ENCODE measurements at places on chromosomes 4 and X. TPM values are rescaled to one million over a fixed set of nuclear protein-coding genes. Genes with fewer than 3 reads are reported as not detected.

GRCh38 chrX:43562372-43562771 lies 93.7 kb upstream of the MAOA start:
- no peak for DNase-seq

Gene CTAG2
- total RNA-seq, result not detected

GRCh38 chr4:137200322-137200721 lies 332.0 kb downstream of the PCDH18 start:
- no peak for DNase-seq

Gene CFAP99
- total RNA-seq, result not detected

DNA sequence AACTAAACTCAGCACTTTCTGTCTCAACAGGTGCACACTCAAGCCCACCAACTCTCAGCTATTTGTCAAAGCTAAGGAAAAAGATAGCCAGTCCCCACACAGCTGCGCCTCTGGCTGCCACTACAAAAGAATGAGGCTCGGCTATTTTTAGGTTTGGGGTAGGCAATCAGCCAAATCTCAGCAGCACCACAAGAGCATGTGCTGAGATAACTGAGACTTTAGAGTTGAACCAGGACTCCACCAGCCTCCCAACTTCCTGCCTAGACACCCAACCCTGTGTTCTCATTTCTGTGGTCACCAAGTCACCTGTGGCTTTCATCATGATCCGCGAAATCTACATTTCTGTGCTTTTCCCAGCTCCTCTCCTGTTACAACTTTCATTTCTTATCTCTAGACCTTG lies 28.0 kb downstream of the DMD start:
- no peak for DNase-seq

DNA sequence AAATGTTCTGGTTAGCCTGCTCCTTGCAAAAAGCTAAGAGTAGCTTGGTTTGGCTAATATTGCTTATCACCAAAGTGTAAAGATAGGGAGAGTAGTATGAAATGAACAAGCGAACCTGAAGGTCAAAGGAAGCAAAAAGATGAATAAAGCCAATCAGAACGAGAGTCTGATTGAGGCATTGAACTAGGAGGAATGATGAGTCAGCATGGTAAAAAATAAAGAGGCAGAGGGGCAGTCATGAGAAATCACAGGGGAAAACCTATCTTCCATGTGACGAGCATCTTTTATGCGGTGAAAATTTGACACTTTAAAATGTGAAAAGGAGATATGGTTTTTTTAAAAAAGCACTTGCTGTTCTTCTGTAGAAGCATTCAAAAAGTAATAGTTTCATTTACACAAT lies 533.7 kb downstream of the SPOCK3 start:
- DNase-seq, result no peak

DNA sequence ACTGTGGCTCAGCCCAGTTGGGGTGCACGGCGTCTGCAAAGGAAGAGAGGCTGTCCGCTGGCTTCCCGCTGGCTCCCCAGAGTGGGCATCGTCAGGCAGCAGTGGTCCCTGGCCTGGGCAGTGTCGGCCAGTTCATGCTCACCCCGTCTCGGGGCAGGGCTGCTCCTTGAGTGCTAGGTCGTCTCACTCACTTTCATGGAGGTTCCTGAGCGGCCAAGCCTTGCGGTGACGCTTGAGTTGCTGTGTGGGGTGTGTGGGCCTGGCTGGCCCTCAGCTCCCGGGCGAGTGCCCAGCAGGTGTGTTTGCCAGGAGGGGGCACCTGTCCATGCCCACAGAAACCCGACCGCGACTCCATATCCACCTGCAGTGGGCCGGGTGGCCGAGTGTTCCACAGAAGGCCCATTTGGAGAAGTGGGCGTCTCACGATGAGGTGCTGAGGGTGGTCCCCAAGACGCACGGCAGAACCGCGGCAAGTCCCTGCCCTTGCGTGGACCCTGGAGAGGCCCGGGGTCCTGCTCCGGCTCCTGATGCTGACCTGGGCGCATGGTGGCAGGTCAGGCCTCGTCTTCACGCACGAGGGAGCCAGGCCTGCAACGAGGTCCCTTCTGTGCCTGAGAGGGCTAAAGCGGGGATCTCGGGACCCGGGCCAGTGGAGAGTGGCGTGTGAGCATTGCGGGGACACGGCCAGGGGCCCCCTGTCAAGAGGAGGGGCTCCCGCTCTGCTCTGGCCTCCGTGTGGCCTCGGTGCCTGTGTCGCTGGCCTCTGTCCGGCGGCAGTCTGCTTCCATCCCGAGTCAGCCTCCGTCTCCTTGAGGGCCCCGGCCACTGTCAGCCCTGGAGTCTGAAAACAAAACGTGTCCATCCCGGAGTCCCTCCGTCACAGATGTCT lies 18.5 kb upstream of the UVSSA start:
- no peak for DNase-seq

- DNase-seq, result no peak
Observed at GRCh38 chr4:146346276-146346675, 131.9 kb downstream of the REELD1 start.

DNA sequence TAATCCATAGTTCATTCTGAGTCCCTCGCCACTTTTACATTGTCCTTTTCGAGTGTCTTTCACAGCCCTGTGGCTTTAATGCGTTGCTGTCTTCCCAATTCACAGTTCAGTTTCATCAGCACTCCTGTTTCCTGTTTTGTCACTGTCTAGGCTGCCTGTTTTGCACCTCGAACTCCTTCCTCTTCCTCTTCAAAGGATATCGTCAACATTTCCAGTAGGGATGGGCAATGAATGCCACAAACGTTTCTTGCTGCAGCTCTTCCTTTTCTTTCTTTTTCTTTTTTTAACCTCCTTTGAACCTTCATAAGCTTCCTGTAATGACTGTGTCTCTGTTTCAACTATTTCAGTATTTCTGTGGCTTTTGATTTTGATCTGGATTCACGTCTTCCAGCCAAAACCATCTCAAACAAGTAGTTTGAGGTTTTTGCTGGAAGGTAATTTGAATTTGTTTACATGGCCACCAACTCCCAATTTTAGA lies 105.4 kb downstream of the ANXA3 start:
- peak; percentile 5 for DNase-seq

Gene EREG
- total RNA-seq, result 0.63 TPM

DNA sequence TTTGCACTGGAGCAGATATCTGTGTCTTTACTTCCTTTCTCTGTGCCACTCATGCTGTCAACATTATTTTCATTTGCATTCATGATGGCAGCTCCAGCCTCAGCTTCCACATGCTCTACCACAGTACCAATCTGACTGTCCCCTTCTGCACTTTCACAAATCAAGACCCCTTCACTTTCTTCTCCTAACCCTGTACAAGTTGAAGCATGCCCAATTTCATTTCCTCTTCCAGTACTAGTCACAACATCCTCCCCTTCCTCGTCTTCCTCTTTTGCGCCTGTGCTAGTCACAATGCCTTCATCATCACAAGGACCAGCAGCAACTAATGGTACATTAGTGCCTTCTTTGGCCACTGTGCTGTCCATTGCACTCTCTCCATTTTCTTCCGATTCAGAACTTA lies 26.5 kb downstream of the BOD1L1 start:
- DNase-seq, result no peak

Gene BMPR1B
- total RNA-seq, result not detected

Gene PSMD10
- 48.4 TPM for total RNA-seq

DNA sequence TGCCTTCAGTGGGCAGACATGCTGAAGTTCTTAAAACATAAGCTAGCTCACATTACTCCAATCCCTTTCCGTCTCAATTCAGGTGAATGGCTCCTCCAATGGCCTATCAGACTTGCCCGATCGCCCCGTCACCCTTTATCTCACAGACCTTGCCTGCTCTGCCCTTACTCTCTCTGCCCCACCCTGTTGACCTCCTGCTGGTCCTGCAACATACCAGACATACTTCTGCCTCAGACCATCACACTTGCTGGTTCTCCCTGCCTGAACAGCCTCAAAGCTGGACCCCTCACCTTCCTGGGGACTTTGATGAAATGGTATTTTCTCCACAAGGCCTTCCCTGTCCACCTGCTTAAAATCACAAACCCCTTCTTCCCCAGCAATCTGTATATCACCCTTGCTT lies 340.1 kb upstream of the NR3C2 start:
- no peak for DNase-seq

DNA sequence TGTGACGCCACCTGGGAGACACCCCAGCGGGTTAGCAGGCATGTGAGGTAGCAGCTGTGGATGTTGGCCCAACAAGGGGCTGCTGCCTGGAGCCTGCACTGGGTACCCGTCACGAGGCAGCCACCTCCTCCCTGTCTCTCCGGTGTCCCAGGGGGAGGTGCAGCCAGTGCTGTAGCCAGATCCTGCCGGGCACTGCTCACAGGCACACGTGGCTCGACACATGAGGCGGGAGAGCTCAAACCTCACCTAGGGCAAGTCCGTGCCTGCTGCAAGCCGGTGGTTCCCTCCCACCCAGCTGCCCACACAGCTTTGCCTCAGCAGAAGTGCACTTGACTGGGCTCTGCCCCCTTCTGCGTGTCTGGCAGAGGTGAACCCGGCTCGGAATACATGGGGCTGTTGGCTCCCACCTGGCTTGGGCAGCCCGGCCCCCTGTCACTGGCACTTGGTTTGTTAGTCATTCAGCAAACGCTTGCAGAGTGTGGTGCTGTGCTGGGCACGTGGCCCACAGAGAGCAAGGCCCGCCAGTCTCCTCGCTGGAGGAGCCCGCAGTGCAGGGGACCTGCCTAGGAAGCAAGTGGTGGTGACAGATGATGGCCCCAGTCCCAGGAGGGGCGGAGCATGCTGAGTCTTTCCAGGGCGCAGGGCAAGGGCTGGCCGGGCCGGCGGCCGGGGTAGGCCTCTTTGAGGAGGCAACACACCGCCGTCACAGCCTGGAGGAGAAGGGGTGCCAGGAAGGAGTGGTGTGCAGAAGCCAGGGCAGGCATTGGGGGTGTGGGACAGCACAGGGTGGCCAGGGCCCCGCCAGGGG lies 10.1 kb upstream of the SH3TC1 start:
- DNase-seq, result no peak

DNA sequence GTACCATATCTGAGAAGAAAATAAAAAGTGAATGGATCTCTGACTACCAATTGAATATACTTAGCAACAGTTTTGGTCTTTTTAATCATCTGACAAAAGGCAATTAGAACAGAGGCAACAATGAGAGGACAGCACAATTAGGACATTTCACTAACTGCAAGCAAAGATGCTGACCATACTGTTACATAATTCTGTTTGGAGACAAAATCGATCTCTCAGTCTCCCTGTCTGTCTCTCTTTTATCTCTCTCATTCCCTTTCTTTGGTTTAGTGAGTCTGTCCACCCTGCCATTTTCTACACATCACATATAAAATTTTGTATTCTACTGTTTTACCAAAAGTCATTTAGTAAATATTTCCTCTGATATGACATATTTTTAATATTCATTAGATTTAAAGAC lies 2.2 kb upstream of the AFM start:
- no peak for DNase-seq

DNA sequence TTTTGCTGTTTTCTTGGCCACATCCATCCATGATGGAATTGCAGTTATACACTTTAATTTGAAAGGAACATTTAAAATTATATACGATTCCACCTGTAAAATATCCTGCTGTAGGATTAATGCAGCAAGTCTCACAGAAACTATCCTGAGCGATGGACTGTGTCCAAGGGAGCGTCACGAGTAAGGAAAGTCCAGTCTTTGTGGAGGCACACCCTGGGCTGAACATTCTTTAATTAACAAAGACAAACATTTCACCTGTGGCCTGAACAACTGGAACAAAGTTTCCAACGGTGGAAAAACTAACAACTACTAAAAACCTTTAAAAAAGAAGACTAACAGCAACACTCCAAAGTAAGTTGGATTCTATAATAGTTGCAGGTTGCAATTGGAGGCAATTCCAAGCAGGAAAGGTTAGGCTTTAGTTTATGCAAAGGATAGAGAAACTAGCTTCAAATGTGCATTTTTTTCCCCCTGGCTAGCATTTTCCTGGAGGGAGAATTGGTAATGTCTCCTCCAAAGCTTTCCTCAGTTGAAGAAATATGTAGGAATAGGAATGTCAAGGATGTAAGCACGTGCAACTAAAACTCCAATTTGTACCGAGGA lies 11.0 kb downstream of the EREG start:
- no peak for DNase-seq

DNA sequence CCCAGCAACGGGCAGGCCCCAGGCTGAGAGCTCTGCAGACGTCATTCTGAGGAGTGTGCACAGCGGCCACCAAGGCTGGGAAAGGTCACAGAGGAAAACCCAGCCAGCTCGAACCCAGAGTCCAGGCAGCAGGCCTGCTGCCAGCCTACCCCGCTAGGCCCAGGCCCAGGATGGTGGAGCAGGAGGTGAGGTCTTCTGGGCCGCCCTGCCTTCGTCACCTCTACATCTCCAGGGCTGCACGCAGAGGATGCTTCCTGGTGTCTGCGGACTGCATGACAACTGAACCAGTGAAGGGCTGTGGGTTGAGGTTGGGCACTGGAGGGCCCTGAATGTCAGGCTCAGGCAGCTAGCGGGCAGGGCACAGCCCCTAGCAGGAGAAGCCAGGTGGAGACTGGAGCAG lies 5.8 kb upstream of the ADRA2C start:
- DNase-seq, result no peak

Gene NIPAL1
- total RNA-seq, result 8.6 TPM
